ENCODE measurements at places on chromosomes 7 and 10. TPM values are rescaled to one million over a fixed set of nuclear protein-coding genes. Genes with fewer than 3 reads are reported as not detected.

Gene AMPH
- total RNA-seq: not detected

Gene FEZF1
- total RNA-seq: not detected

Gene OR6V1
- not detected for total RNA-seq

Gene CLDN15
- total RNA-seq: 9.2 TPM

Gene ZMYND11
- total RNA-seq: 66.6 TPM

Gene TBX20
- total RNA-seq: 1.2 TPM

Gene CPA2
- not detected for total RNA-seq

Gene ACHE
- total RNA-seq: 6.6 TPM

Gene SLC18A3
- not detected for total RNA-seq

Gene THSD7A
- total RNA-seq: 9.9 TPM

Gene ZNF716
- not detected for total RNA-seq

Gene SORBS1
- 189 TPM for total RNA-seq

Gene CYP2C8
- 0.36 TPM for total RNA-seq

Gene IPMK
- total RNA-seq: 5.5 TPM

Gene FAM237B
- not detected for total RNA-seq

Gene GLRX3
- 32.6 TPM for total RNA-seq

Gene SPDYE9
- total RNA-seq: not detected

Gene OPN1SW
- not detected for total RNA-seq
